ENCODE measurements at places on chromosomes 2 and 18.

- peak overlapping the region; percentile 51 for H3K4me3 ChIP-seq
- peaks cover 11% of the 10 kb centered on the region for H3K4me1 ChIP-seq
- peaks cover 4% of the 10 kb centered on the region for H3K27me3 ChIP-seq
- DNase-seq = no peak
Measured at GRCh38 chr2:224638301-224638823, 53.2 kb upstream of the CUL3 start.

- peaks cover 2% of the 10 kb centered on the region for H3K27me3 ChIP-seq
- no peak for DNase-seq
- H3K36me3 ChIP-seq = peaks cover 3% of the 10 kb centered on the region
- no peak overlapping the region for H3K4me3 ChIP-seq
- peaks cover 11% of the 10 kb centered on the region for H3K4me1 ChIP-seq
Measured at GRCh38 chr2:105470979-105471378, 72.1 kb upstream of the FHL2 start.

DNA sequence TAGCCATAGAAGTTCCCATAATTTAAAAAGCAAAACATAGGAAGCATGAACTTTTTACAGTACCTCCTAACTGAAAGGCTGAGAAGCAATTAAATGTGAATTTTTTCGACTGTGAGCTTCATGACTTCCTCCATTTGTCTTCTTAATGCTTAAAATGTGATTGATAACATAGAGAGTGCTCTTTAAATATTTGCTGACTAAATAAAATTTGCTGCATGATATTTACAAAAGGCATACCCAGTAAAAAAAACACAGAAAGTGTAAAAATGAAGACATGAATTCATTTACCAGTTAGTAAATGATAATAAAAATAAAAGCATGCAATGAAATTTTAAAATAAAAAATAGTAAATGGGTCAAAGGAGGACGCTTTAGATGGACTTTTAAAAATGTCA is 21.9 kb downstream of the STAT4 start:
- no peak overlapping the region for H3K4me3 ChIP-seq
- no peak for DNase-seq
- H3K27ac ChIP-seq = no peak overlapping the region
- H3K27me3 ChIP-seq = no peaks in the 10 kb centered on the region

DNA sequence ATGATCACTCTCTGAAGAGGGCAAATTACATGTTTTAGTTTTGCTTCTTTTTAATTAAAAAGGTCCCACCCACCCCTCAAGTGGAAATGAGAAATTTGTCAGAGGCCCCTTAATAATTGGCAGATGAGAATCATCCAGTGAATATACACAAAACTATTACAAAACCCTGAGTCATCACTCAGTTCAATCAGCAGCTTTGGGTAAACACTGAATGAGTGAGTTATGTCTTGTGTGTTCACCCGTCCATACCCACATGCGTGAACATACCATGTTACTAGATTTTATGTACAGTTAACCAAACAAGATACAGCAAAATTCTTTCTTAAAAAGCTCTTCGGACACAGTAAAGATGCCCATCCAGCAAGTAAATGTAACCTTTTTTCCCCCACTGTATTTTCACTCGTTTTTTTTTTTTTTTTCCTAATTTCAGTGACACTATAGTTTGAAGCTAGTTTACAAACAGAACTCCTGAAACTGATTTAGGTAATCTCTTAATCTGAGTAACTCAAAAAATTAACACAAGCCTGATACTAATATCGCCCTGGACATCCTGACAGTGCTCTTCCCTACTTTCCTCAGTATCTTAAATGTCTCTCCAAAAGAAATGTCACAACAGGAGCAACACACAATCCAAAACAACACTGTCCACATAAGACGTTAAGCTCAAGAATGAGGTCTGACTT is 1.4 kb downstream of the PSME4 start:
- no peaks in the 10 kb centered on the region for H3K27me3 ChIP-seq
- peaks cover 49% of the 10 kb centered on the region for H3K4me1 ChIP-seq
- no peak for DNase-seq
- H3K36me3 ChIP-seq = peaks cover 27% of the 10 kb centered on the region
- H3K4me3 ChIP-seq = peak overlapping the region; percentile 99

- H3K4me1 ChIP-seq = peaks cover 27% of the 10 kb centered on the region
- H3K36me3 ChIP-seq = peaks cover 4% of the 10 kb centered on the region
- peak overlapping the region; percentile 2 for H3K4me3 ChIP-seq
Measured at GRCh38 chr2:151638191-151638933, 95.9 kb downstream of the NEB start.

- peaks cover 4% of the 10 kb centered on the region for H3K4me1 ChIP-seq
- H3K36me3 ChIP-seq = peaks cover 1% of the 10 kb centered on the region
- no peak overlapping the region for H3K4me3 ChIP-seq
- H3K27me3 ChIP-seq = peaks cover 12% of the 10 kb centered on the region
- no peak for DNase-seq
- H3K27ac ChIP-seq = no peak overlapping the region
Measured at GRCh38 chr2:10935953-10936942, 24.5 kb downstream of the KCNF1 start.

DNA sequence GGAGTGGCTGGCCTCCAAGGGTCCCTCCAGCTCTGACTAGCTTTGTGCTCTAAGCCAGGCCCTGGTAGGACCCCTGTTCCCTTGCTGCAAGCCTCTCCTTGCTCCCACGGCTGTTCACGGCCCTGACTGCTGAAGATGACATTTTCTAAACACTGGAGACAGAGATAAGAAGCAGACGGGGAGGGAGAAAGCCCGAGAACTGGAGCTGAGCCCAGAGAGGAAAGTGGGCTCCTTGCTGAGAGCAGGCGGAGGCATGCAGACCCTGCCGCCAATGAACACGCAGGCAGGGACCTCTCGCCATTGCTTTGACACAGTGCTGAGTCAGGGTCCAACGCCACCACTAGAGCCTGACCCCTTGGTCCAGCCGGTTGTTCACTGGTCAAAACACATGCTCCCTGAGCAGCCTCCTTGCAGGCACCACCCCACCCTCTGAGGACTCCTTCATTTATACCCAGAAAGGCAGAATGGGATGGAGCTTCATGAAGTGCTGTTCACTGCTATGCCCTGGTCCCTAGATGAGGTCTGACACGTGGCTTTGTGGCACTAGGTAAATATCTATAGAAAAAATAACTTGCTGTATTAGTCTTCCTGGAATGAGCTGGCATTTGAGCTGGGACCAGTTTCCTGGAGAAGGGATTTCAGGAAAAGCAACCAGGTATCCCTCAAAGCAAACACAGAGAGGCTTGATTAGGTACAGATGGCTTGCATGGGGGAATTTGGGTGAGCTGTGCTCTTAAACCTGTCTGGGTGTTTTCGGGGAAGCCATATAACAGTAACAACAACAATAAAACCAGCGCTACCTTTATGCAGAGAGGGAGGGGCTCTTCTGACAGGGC is 65.7 kb downstream of the MCFD2 start:
- no peak overlapping the region for H3K4me3 ChIP-seq
- DNase-seq = no peak
- H3K4me1 ChIP-seq = no peaks in the 10 kb centered on the region
- H3K27me3 ChIP-seq = peaks cover 10% of the 10 kb centered on the region
- H3K27ac ChIP-seq = no peak overlapping the region

- H3K27ac ChIP-seq = peak overlapping the region; percentile 95
- no peak for DNase-seq
- peaks cover 47% of the 10 kb centered on the region for H3K36me3 ChIP-seq
- H3K4me3 ChIP-seq = peak overlapping the region; percentile 83
- H3K27me3 ChIP-seq = no peaks in the 10 kb centered on the region
Measured at GRCh38 chr18:77102259-77103040, 30.1 kb downstream of the MBP start.

DNA sequence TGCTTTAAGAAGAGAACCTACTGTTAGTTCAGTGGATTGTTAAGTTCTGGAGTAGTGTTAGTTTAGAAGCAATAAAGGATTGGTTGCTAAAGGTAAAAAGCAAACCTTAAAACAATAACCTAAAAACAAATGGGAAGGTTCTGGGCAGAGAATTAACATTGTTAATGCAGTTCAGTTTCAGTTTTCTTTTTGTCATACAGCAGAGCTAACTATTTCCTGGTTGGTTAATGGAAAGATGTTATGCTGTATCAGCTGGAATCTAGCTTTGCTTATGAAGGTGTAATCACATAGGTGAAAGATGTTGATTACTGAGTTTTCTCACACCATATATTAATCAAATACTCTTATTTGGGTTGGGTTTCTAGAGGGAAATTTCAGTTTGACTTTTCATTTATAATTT is 23.8 kb downstream of the SMAD4 start:
- H3K27ac ChIP-seq = peak overlapping the region; percentile 64
- no peaks in the 10 kb centered on the region for H3K27me3 ChIP-seq
- H3K36me3 ChIP-seq = peaks cover 24% of the 10 kb centered on the region
- no peak for DNase-seq

DNA sequence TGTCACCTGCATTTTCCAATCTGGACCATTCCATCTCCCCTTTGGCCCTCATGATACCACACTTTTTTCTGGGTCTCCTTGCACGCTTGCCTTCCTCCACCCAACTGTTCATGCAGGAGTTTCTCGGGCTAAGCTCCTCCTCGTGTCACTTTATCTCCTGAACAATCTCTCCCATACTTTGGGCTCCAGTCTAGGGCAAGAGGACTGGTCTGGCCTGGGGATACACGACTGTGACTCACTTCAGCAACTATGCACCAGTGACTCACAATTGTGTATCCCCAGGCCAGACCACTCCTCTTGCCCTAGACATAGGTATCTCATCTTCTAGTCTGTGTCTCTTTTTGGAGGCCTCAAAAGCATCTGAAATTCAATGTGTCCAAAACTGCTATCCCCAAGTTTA is 149.4 kb upstream of the PTPRM start:
- H3K27ac ChIP-seq = no peak overlapping the region
- no peaks in the 10 kb centered on the region for H3K4me1 ChIP-seq
- H3K36me3 ChIP-seq = no peaks in the 10 kb centered on the region
- no peak for DNase-seq
- no peak overlapping the region for H3K4me3 ChIP-seq

GRCh38 chr2:12300927-12301326 is 415.8 kb upstream of the TRIB2 start:
- H3K27ac ChIP-seq = no peak overlapping the region
- no peak for DNase-seq
- peaks cover 1% of the 10 kb centered on the region for H3K27me3 ChIP-seq
- no peak overlapping the region for H3K4me3 ChIP-seq
- H3K36me3 ChIP-seq = peaks cover 4% of the 10 kb centered on the region

DNA sequence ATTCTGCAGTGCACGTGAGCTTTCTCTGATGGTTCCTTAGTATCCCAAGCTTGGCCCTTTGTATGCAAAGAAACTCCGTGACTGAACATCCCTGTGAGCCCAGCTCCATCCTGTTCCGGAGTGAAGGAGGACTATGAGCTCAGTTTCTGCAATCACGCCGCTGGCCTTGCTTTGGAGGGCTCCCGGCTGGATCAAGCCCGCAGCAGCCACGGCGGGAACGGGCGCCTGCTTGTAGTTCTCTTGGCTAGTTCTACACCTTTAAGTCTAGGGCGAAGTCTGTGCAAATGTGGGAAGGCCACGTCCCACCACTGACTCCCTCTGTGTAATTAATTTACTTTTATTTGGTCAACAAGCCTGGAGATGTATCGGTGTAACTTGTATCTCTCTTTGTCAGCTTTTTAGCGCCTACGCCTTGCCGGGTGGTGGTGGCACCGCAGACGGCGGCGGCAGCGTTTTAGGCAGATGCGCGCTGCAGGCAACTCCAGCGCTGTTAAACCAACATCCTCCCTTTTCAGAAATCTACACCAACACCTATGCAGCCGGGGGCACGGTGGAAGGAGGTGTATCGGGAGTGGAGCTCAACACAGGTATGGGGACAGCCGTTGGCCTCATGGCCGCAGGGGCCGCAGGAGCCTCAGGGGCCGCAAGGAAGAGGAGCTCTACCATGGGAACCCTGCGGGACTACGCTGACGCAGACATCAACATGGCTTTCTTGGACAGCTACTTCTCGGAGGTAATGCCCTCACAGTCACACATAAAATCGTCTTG is 34.3 kb downstream of the DSG4 start:
- no peaks in the 10 kb centered on the region for H3K36me3 ChIP-seq
- H3K27me3 ChIP-seq = no peaks in the 10 kb centered on the region
- no peak overlapping the region for H3K4me3 ChIP-seq

DNA sequence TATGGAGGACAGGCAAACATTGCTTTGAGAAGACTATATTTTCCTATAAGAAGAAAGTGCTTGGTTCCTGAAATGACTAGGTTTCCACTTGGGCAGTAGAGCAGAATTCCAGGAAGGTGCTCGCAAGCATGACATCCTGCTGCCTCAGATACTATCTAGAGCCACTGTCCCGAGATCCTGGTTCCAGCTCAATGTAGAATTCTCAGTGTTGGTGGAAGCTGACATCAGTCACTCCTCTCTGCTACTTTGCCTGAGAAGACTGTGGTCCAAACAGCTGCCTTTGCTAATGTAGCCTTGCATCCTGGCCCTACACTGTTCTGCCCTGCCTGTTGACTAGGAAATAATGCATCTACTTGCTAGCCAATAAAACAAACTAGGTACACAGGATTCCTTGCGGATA is 50.0 kb upstream of the ITGA6 start:
- peaks cover 16% of the 10 kb centered on the region for H3K27me3 ChIP-seq
- no peak for DNase-seq
- H3K4me1 ChIP-seq = no peaks in the 10 kb centered on the region

- peaks cover 16% of the 10 kb centered on the region for H3K27me3 ChIP-seq
- H3K4me1 ChIP-seq = no peaks in the 10 kb centered on the region
- H3K4me3 ChIP-seq = no peak overlapping the region
- H3K36me3 ChIP-seq = no peaks in the 10 kb centered on the region
- no peak overlapping the region for H3K27ac ChIP-seq
Measured at GRCh38 chr2:229267080-229267479, 4.0 kb downstream of the PID1 start.

DNA sequence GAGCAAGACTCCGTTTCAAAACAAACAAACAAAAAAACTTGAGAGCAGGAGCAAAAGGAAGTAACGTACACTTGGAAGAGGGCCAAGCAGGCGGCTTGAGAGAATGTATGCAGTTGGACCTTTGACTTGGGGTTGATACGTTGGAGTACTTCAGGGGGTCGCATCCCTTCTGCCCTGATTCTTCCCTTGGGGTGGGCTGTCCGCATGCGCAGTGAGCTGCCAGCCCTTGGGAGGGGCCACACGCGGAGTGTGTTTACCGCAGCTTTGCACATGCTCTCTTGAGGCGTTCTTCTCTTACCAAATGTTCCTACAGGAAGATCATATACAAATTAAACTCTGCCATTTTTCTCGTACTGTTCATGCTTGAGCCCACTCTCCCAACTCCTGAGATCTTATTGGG is 38.1 kb upstream of the SOCS6 start:
- H3K36me3 ChIP-seq = no peaks in the 10 kb centered on the region

DNA sequence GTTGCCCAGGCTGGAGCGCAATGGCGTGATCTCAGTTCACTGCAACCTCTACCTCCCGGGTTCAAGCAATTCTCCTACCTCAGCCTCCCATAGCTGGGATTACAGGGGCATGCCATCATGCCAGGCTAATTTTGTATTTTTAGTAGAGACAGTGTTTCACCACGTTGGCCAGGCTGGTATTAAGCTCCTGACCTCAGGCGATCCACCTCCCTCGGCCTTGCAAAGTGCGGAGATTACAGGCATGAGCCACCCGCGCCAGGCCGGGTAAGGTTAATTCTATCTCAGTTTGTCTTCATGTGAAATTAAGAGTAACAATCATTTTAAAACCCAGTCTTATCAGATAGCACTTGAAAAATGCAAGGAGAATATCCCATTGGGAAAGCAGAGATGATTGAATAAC is 1681.7 kb upstream of the DDX18 start:
- no peaks in the 10 kb centered on the region for H3K4me1 ChIP-seq
- no peak overlapping the region for H3K27ac ChIP-seq
- no peaks in the 10 kb centered on the region for H3K36me3 ChIP-seq
- H3K27me3 ChIP-seq = no peaks in the 10 kb centered on the region
- no peak overlapping the region for H3K4me3 ChIP-seq

GRCh38 chr2:150646746-150647145 is 159.3 kb upstream of the RND3 start:
- H3K36me3 ChIP-seq = no peaks in the 10 kb centered on the region
- no peaks in the 10 kb centered on the region for H3K4me1 ChIP-seq
- H3K27ac ChIP-seq = no peak overlapping the region
- no peaks in the 10 kb centered on the region for H3K27me3 ChIP-seq
- no peak overlapping the region for H3K4me3 ChIP-seq

Data from activated T-helper 1 cell treated with anti-CD3 and anti-CD28 coated beads, Interleukin-12 subunit alpha, Interleukin-12 subunit beta, Interleukin-2, Interleukin-4 antibody, amounts not matched to agents 30 ng/mL and 10 ng/mL and 1 ng/mL, durations not matched to agents 14 hours and 24 hours and 36 hours (primary cell).